Fibroblast of the aortic adventitia (primary cell): ENCODE measurements at places on chromosomes 4 and X. TPM values are rescaled to one million over a fixed set of nuclear protein-coding genes. Genes with fewer than 3 reads are reported as not detected.

The TKTL1 gene
- total RNA-seq = not detected in 2 replicates

The CFAP99 gene
- not detected in 2 replicates for total RNA-seq

The COL25A1 gene
- 0.27 and 1.7 TPM in 2 replicates for total RNA-seq

The SPANXD gene
- total RNA-seq = not detected in 2 replicates

The GEMIN8 gene
- 7.3 and 16.6 TPM in 2 replicates for total RNA-seq

The GPR82 gene
- total RNA-seq = under 0.01 TPM in 1 of 2 replicates, not detected in the other

The CTAG1A gene
- not detected in 2 replicates for total RNA-seq

The JCHAIN gene
- total RNA-seq = 0.99 and 18.2 TPM in 2 replicates

The PPP2R3B gene
- total RNA-seq = 9.9 and 20.0 TPM in 2 replicates

The SATL1 gene
- total RNA-seq = not detected in 2 replicates

The C4orf36 gene
- 0.81 TPM in 1 of 2 replicates, not detected in the other for total RNA-seq
